GM23338 (cell line): ENCODE measurements at places on chromosomes 4 and X. TPM values are rescaled to one million over a fixed set of nuclear protein-coding genes. Genes with fewer than 3 reads are reported as not detected.

DNA sequence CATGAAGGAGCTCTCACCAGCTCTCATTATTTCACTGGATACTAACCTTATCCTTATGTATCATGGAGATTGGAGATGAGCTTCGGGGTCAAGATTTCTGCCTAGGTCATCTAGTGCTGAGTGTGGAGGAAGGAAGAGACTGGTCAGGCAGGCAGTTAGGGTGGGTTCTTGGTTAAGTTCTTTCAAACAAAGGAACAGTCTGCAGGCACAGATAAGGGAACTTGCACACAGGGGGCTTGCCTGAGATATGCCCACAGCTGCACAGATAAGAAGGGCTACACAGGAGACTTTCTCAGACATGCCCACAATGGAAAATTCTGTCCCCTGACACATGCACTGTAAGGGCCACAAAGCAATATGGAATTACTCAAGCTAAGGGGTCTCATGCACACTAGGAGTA lies 904.1 kb downstream of the NLGN4X start:
- H3K4me1 ChIP-seq, result no peaks in the 10 kb centered on the region
- DNase-seq, result no peak
- no peak overlapping the region for H3K27ac ChIP-seq

GRCh38 chr4:7638489-7638888 lies 203.8 kb upstream of the PSAPL1 start:
- no peaks in the 10 kb centered on the region for H3K36me3 ChIP-seq
- no peak overlapping the region for H3K4me3 ChIP-seq
- H3K27ac ChIP-seq, result no peak overlapping the region
- H3K27me3 ChIP-seq, result no peaks in the 10 kb centered on the region
- peaks cover under 1% of the 10 kb centered on the region; the same call in 1 of the 2 replicates for H3K4me1 ChIP-seq

GRCh38 chr4:168685136-168685809 lies 188.4 kb downstream of the PALLD start:
- no peak overlapping the region for H3K4me3 ChIP-seq
- 0 out of 2 replicates have a peak, but pooled peaks cover 4% of the 10 kb centered on the region for H3K4me1 ChIP-seq
- H3K27me3 ChIP-seq, result no peaks in the 10 kb centered on the region
- H3K27ac ChIP-seq, result no peak overlapping the region

DNA sequence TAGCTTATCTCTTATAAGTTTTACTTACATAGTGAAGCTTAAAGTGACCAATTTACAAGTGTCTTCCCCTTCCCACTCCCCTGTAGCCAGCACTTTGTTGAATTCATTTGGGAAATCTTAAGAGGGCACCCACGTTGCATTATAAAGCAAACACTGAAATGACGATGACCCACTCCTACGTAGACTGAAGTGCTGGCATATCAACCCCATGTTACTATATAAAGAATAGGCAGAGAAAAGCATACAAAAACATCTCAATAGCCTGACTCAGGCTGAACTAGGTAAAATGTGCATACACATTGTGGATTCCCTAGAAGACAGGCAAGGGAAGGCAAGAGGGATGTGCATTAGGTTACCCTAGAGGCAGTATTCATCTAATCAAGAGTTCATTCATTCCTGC lies 313.4 kb downstream of the TENM3 start:
- H3K36me3 ChIP-seq, result no peaks in the 10 kb centered on the region
- DNase-seq, result peak; percentile 35
- no peak overlapping the region for H3K4me3 ChIP-seq
- H3K27me3 ChIP-seq, result no peaks in the 10 kb centered on the region
- H3K27ac ChIP-seq, result peak overlapping the region; percentile 97

GRCh38 chrX:85203461-85203970 lies 40.1 kb downstream of the SATL1 start:
- H3K27me3 ChIP-seq, result no peaks in the 10 kb centered on the region
- no peaks in the 10 kb centered on the region for H3K36me3 ChIP-seq
- H3K4me3 ChIP-seq, result no peak overlapping the region
- H3K27ac ChIP-seq, result no peak overlapping the region
- no peaks in the 10 kb centered on the region for H3K4me1 ChIP-seq
- DNase-seq, result no peak

DNA sequence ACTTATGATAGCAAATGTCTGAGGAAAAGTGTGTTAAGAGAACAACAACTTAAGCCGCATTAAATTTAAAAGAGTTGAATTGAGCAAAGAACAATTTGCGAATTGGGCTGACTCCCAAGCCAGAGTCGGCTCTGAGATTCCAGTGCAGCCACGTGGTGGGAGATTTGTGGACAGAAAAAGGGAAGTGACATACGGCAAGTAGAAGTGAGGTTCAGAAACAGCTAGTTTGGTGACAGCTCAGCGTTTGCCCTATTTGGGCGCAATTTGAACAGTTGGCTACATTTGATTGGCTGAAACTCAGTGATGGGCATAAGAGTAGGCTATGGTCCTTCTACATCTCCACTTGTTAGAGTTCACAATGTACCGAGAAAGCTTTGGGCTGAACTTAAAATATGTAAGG lies 124.0 kb downstream of the PRKX start:
- no peak overlapping the region for H3K4me3 ChIP-seq
- no peaks in the 10 kb centered on the region for H3K27me3 ChIP-seq
- H3K36me3 ChIP-seq, result no peaks in the 10 kb centered on the region
- no peak for DNase-seq
- 0 out of 2 replicates have a peak, but pooled peaks cover 5% of the 10 kb centered on the region for H3K4me1 ChIP-seq

GRCh38 chr4:23613782-23614181 lies 276.1 kb downstream of the PPARGC1A start:
- no peak overlapping the region for H3K4me3 ChIP-seq
- no peak for DNase-seq
- no peaks in the 10 kb centered on the region for H3K4me1 ChIP-seq
- no peaks in the 10 kb centered on the region for H3K27me3 ChIP-seq
- H3K27ac ChIP-seq, result no peak overlapping the region

- DNase-seq, result no peak
- no peaks in the 10 kb centered on the region for H3K4me1 ChIP-seq
- no peaks in the 10 kb centered on the region for H3K27me3 ChIP-seq
- H3K36me3 ChIP-seq, result no peaks in the 10 kb centered on the region
Measured at GRCh38 chrX:15525664-15526416, 25.2 kb downstream of the BMX start.

DNA sequence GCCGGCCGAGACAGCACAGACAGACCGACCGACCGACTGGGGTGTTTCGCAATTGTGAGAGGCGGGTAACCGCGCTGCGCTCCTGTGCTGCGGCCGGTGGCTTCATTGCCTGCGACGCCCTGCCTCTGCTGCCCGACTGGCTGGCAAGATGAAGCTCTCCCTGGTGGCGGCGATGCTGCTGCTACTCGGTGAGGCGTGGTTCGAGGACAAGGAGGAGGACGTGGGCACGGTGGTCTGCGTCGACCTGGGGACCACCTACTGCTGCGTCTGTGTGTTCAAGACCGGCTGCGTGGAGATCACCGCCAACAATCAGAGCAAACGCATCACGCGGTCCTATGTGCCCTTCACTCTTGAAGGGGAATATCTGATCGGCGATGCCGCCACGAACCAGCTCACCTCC lies 565.7 kb upstream of the SMIM31 start:
- no peak overlapping the region for H3K27ac ChIP-seq
- no peak for DNase-seq
- H3K4me1 ChIP-seq, result no peaks in the 10 kb centered on the region
- no peak overlapping the region for H3K4me3 ChIP-seq
- H3K27me3 ChIP-seq, result no peaks in the 10 kb centered on the region

DNA sequence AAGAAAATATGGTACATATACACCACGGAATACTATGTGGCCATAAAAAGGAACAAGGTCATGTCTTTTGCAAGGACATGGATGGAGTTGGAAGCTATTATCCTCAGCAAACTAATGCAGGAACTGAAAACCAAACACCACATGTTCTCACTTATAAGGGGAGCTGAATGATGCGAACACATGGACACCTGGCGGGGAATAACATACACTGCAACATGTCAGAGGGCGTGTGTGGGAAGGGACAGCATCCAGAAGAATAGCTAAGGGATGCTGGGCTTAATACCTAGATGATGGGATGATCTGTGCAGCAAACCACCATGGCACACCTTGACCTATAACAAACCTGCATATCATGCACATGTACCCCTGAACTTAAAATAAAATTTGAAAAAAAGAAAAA lies 19.5 kb upstream of the CNKSR2 start:
- DNase-seq, result no peak
- no peak overlapping the region for H3K27ac ChIP-seq
- no peaks in the 10 kb centered on the region for H3K4me1 ChIP-seq

- H3K4me3 ChIP-seq, result no peak overlapping the region
- peak; percentile 17 for DNase-seq
- no peak overlapping the region for H3K27ac ChIP-seq
- no peaks in the 10 kb centered on the region for H3K27me3 ChIP-seq
Measured at GRCh38 chr4:138037696-138038095, 204.5 kb downstream of the SLC7A11 start.

DNA sequence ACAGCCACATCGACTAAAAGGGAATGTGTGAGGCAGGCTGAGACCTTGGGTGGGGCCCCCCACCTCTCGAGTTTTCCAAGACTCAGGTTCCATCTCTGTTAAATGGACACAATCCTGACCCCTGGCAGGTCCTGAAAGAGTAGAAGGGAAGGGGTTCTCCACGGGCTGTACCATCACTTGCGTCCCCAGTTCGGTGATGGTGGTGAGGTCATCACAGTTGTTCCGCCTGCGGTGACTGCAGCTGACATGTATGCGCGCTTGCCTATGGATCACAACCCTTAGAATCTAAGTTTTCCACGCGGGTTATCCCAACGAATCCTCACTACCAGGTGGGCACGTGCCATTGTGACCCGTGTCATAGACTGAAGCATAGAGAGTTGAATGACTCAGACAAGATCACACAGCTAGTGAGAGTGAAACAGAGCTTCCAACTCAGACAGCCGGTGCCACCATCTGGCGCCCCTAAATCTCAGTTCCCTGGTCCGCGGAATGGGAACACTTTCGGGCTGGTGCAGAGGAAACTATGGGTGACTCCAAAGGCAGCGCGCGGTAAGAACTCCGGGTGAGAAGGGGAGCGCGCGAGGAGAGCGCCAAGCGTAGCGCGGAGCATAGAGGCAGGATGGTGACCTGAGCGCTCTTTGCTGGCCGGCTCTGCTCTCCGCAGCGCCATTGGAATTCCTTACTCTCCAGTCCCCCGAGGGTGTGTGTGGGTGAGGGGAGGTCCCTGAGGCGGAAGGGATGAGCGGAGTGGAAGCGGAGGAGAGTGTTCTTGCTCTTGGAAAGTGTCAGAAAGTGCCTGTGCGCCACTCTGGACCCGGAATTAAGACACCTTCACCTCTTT lies 10.5 kb downstream of the MSX1 start:
- no peak overlapping the region for H3K27ac ChIP-seq
- H3K27me3 ChIP-seq, result peaks cover 100% of the 10 kb centered on the region
- H3K4me1 ChIP-seq, result peaks cover 49% of the 10 kb centered on the region
- peak overlapping the region; percentile 47 for H3K4me3 ChIP-seq
- H3K36me3 ChIP-seq, result no peaks in the 10 kb centered on the region; the same call in 1 of the 2 replicates

- H3K27ac ChIP-seq, result no peak overlapping the region
- no peak for DNase-seq
- H3K4me1 ChIP-seq, result no peaks in the 10 kb centered on the region
- H3K36me3 ChIP-seq, result no peaks in the 10 kb centered on the region
- H3K27me3 ChIP-seq, result no peaks in the 10 kb centered on the region
- H3K4me3 ChIP-seq, result no peak overlapping the region
Measured at GRCh38 chrX:153777261-153778090, 3.4 kb upstream of the SRPK3 start.

- H3K27ac ChIP-seq, result no peak overlapping the region
- no peak overlapping the region for H3K4me3 ChIP-seq
- DNase-seq, result no peak
- peaks cover 20% of the 10 kb centered on the region for H3K4me1 ChIP-seq
Measured at GRCh38 chr4:158841540-158841939, 72.7 kb downstream of the FNIP2 start.

GRCh38 chrX:55750256-55750655 lies 32.7 kb downstream of the RRAGB start:
- H3K27me3 ChIP-seq, result no peaks in the 10 kb centered on the region
- H3K4me3 ChIP-seq, result no peak overlapping the region
- H3K36me3 ChIP-seq, result no peaks in the 10 kb centered on the region; the same call in 1 of the 2 replicates
- no peak for DNase-seq

DNA sequence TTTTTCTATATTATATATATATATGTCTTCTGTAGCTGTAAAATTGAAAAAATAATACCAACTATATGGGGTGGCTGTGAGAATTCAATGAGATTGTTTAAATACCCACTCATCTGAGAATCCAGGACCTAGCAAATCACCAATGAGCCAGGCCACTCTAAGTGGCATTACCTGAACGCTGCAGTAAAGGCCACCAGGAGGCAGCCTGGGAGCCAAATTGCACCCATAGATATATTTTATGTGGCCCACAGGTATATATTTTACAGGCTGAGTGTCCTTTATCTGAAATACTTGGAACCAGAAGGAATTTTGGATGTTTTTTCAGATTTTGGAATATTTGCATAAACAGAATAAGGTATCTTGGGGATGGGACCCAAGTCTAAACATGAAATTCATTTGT lies 58.2 kb upstream of the C4orf50 start:
- H3K36me3 ChIP-seq, result no peaks in the 10 kb centered on the region
- peaks cover 7% of the 10 kb centered on the region; the same call in 1 of the 2 replicates for H3K4me1 ChIP-seq
- DNase-seq, result peak; percentile 60
- no peak overlapping the region for H3K4me3 ChIP-seq

- peaks cover 4% of the 10 kb centered on the region for H3K4me1 ChIP-seq
- no peak for DNase-seq
- peak overlapping the region; percentile 97 for H3K27ac ChIP-seq
- H3K36me3 ChIP-seq, result no peaks in the 10 kb centered on the region
- H3K27me3 ChIP-seq, result no peaks in the 10 kb centered on the region
Measured at GRCh38 chrX:153973127-153974002, 811 bp downstream of the TMEM187 start.

GRCh38 chrX:12975670-12975965 lies 708 bp downstream of the TMSB4X start:
- no peaks in the 10 kb centered on the region for H3K36me3 ChIP-seq
- peaks cover 4% of the 10 kb centered on the region; the same call in 1 of the 2 replicates for H3K4me1 ChIP-seq
- peak overlapping the region; percentile 94 for H3K4me3 ChIP-seq
- DNase-seq, result no peak
- peak overlapping the region; percentile 98 for H3K27ac ChIP-seq

DNA sequence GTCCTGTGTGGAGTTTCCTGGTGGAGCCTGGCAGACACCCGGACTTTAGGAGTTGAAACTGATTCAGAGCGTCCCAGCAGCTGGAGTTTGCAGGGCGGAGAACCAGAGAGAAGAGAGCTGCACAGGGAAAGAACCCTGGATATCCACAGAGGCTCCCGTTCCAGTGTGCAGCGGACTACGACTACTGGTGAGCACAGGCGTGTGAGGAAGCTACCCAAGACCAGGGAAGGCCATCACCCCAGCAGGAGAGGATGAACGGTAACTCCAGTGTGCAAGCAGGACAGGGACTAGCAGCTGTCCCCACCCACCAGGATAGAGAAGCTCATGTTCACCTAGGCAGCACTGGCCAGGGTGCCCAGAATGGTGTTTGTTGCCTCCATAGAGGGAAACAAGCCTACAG lies 2.3 kb downstream of the LAGE3 start:
- no peak overlapping the region for H3K27ac ChIP-seq
- no peaks in the 10 kb centered on the region for H3K36me3 ChIP-seq
- DNase-seq, result no peak
- no peak overlapping the region for H3K4me3 ChIP-seq
- no peaks in the 10 kb centered on the region for H3K4me1 ChIP-seq
- no peaks in the 10 kb centered on the region for H3K27me3 ChIP-seq

The PASD1 gene
- total RNA-seq, result 0.24 TPM in 1 of 2 replicates, not detected in the other

The SPON2 gene
- 2.1 and 2.2 TPM in 2 replicates for total RNA-seq

The TSC22D3 gene
- total RNA-seq, result 10.9 and 20.0 TPM in 2 replicates

The CLGN gene
- 2.5 and 4.0 TPM in 2 replicates for total RNA-seq

The PAGE2B gene
- not detected in 2 replicates for total RNA-seq

The TAF1 gene
- 25.6 and 26.9 TPM in 2 replicates for total RNA-seq
